ENCODE measurements at places on chromosomes 1 and 21. TPM values are rescaled to one million over a fixed set of nuclear protein-coding genes. Genes with fewer than 3 reads are reported as not detected.

Gene SPATA45
- not detected for total RNA-seq

DNA sequence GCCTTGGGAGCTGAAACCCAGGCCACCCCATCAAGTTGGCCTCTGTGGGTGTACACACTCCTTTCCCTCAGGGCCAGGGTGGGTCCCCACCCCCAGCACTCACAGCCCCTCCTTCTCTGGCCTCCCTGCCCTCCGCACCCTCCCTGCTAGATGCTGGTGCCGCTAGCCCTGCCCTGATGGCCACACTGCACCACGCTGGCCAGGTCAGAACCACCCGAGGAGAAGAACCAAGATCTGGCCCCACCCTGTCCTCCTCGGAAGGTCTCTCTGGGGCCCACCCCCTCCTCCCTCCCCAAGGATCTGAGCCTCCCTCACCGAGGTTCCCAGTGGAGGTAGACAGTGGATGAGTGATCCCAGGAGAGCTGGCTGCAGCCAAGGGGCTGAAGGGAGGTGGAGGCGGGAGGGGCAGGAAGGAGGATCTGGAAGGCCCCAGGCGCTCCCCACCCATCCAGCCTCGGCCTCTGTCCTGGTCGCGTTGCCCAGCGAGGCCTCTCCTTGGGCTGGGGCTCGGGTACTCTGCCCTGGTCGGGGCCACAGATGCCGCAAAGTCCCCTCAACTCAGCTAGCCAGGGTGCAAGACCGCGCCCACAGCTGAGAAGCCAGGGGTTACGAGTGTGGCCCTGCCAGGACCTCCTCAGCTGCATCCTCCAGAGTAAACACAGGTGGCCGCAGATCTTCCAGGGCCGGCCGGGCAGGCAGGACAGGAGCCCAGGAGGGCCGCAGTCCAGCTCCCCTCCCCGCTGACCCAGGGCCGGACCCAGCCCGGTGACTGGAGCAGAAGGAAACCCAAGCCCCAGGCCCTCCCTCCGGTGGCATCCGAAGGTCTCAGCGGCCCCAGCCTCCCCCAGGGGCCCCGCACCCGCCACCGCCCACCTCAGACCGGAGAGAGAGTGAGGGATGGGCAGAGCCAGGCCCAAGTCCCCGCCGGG is 5.2 kb downstream of the B3GALT6 start:
- DNase-seq = no peak

DNA sequence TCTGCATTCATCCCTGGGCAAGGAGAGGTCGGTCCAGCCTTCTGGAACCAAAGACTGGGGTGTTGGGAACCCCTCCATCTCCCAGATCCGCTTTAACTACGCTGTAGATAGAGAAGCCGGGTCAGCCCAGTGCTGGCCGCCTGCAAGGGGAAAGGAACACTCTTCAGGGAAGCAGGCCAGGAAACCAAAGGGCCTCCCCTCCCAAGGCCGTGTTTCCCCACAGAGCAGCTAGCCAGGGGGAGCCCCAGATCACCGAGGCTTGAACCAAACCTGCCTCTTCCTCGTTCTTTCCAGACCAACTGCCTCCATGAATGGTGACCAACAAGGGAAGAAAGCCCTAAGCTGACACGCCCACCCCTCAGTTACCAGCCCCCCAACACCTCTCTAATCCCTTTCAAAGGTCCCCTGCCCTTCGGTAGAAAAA is 1.2 kb upstream of the CHD5 start:
- DNase-seq = no peak

GRCh38 chr1:191993549-191993948 is 164.7 kb upstream of the RGS18 start:
- DNase-seq = no peak

DNA sequence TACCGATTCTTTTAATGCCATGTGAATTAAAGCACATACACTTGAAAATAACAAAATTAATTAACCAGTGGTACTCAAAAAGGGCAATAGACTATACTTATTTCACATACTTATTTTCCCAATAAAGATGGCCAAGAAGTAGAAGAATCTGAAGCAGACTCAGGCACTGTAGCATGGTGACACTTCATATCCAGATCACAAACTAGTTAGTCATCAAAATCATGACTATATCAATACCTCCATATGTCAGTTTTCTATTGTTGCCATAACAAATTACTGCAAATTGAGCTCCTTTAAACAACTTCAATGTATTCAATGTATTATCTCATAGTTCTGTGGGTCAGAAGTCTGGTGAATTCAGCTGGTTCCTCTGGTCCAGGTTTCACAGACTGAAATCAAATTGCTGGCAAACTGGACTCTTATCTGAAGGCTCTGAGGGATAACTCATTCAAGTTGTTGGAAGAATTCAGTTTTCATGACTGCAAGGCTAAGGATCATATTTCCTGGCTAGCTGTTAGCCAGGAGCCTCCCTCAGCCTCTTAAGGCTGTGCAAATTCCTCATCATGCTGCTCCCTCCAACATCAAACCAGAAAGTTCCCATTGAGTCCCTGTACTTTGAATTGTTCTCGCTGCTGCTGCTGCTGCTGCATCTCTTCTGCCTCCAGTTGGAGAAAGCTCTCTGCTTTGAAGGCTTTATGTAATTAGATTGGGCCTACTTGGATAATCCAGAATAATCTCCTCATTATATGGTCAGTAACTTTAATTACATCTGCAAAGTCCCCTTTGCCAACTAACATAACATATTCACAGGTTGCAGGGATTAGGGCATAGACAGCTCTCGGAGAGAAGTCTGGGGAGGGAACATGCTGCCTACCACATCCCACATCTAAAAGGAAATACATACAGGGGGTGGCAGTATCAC is 91.5 kb downstream of the MRPL39 start:
- no peak for DNase-seq

DNA sequence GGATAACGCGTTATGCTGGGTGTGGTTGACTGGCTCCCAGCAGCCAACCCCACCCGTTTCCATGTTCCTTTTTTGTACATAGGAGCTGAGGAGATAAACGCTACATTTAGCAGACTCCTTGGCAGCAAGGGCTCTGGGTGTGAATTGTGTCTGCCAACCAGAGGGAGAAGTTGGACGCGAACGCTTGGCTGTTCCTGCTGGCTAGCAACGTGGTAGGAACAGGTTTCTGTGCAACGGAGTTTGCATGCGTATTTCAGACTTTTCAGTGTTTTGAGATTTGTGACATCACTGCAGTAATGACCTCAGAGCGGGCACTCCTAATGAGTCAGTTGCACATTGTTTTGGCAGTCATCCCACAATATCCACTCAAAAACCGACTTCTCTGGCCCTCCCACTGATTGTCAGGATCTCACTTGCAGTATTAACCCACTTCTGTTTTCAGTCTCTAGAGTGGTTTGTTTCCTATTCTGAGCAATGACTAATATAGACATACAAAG is 98.7 kb upstream of the RGS1 start:
- DNase-seq = no peak

DNA sequence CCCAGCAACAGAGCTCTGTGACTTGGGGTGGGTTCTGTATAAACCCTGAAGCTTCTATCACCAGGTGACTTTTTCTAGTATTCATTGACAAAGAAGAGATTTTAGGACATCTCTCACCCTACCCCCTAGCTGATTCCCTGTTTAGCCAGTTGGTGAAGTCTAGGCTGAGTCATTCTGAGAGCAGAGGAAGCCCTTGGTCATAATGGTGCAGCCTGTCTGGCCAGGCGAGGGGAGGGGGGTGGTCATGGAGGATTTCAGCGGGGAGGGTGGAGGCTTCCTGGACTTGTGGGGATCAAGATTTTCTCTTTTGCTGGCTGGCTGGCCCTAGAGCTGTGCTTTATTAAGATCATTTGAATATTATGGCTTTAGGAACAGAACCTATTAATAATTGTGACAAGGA is 262.6 kb downstream of the CAMTA1 start:
- DNase-seq = no peak

DNA sequence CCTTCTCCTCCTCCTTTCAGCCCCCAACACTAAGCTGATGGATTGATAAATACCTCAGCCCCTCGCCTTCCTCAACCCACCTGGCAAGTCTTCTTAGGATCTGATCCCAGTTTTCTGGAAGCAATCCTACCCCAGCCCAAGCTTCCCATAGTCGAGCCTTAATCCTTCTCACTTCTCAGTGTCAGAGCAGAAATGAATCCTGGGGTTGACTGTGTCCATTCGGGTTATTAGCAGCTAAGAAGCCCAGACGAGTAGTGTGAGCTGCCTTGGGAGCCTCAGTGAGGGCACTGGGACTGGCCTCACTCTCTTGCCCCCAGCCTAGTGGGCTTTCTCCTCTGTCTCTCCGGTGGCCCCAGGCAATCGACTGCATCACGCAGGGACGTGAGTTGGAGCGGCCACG is 12.4 kb upstream of the PEAR1 start:
- DNase-seq = no peak

DNA sequence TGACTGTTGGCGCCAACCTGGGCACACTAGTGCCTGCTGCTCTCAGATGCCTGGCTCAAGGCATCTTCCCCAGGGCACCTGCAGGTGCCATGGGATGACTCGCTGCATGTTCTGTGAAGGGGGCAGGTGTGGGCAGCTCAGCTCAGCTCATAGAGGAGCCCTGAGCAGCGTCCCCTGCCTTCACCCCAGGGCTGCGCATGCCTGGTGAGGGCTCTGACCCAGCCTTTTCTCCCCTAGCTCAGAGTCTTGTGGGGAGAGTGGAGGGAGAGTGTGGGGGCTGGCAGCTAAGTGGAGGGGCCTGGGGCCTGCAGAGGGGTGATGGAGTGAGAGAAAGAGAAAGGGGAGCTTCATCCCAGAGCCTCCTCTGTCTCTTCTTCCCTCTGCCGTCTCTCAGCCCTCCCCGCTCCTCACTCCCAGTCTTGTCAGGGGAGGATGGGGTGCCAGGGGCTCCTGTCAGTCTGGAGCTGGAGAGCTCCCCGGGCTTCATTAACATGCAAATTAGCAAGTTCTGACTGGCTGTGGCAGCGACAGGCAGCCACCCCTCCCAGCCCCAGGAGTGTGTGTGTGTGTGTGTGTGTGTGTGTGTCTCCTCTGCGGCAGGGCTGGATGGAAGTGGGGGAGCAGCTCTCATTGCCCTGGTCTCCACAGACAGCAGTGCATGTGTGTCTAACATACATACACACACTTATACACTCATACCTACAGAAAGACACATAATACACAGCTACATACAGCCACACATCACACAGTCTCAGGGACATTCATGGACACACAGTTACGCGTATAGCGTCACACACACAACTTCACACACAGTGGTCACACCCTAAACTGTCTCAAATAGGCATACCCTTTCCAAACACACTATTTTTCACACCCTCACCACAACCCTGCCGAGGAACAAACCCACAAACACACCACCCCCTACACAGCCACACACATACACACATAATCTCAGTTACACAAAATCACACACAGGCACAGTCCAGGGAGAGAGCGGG is 34.0 kb downstream of the FOXO6 start:
- DNase-seq = no peak

DNA sequence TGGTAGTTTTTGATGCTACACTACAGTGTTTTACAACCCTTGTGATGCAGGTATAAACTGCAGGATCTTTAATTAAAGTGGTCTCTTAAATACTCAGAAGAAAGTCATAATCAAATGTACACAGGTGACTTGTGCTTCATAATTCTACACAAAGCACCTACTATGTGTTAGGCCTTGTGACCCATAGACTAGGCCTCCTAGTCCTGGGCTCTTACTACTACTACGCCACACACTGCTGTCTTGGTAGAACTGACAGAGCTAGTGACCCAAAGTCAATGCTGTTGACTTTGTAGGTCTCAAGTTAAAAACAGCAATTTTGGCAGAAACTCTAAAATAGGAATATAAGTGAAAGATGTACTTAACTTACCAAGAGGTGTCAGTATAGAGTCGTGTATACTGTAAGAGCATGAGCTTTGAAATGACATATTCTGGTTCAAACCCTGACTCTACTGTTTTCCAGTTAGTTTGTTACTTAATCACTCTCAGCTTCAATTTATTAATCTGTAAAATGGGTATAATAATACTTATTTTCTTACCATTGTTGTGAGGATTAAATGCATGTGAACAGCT is 48.6 kb upstream of the LMO4 start:
- no peak for DNase-seq

Measured in activated CD4-positive, alpha-beta memory T cell treated with anti-CD3 and anti-CD28 coated beads, Interleukin-2, amount 10 ng/mL, durations not matched to agents 7 days and 5 days (primary cell).